AG04449 (cell line): ENCODE measurements at places on chromosomes 3 and 15.
A peak's percentile ranks its signal among the peaks of the same experiment; 100 is the strongest.

DNA sequence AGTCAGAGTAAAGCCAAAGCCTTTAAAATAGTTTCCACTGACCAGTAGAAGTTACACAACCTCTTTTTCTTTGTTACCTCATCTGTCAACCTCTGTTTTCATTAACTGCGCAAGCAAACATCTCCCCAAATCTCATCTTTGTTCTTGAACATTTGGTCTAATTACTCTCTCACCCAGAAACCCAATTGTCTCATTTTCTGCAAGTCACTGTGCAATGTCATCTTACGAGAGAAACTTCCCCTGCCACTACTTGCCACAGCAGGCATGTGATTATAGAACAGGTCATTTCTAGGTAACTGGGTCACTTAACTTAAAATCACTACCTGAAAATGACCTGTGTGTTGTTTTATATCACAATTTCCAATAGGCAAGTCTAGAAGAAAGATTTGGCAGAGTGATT, 159.4 kb downstream of the SI start:
- no peak for DNase-seq

- DNase-seq, result no peak
Observed at GRCh38 chr3:39267631-39268548, 11.9 kb downstream of the CX3CR1 start.

GRCh38 chr3:189624130-189624529, 7.1 kb upstream of the TP63 start:
- no peak for DNase-seq

DNA sequence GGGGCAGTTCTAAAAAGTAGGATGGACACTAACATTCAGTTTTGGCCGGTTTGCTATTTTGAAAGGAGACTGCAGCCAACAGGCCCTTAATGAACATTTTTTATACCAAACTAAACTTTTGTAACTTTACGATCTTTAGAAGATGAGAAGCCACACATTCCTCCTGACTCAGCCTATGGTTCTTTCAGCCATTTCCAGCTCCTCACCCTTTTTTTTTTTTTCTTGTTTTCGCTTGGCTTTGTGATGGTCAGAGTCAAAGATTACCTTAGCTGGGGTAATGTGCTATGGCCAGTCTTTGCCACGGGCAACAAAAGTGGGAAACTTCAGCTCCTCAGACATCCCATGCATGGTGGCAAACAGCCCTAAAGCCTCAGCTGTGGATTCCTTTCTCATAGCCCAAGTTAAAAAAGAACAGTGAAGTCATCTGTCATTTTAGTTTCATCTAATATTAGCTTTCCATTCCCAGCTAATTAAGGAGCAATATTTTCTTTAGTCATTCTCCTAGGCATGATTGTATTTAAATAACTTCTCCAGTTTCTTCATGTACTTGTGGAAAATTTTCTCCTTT, 368.7 kb downstream of the MFSD1 start:
- DNase-seq, result peak; percentile 44

- no peak for DNase-seq
Observed at GRCh38 chr3:35899245-35899644, 259.9 kb downstream of the ARPP21 start.
